ENCODE measurements at places on chromosomes 3 and 15.

DNA sequence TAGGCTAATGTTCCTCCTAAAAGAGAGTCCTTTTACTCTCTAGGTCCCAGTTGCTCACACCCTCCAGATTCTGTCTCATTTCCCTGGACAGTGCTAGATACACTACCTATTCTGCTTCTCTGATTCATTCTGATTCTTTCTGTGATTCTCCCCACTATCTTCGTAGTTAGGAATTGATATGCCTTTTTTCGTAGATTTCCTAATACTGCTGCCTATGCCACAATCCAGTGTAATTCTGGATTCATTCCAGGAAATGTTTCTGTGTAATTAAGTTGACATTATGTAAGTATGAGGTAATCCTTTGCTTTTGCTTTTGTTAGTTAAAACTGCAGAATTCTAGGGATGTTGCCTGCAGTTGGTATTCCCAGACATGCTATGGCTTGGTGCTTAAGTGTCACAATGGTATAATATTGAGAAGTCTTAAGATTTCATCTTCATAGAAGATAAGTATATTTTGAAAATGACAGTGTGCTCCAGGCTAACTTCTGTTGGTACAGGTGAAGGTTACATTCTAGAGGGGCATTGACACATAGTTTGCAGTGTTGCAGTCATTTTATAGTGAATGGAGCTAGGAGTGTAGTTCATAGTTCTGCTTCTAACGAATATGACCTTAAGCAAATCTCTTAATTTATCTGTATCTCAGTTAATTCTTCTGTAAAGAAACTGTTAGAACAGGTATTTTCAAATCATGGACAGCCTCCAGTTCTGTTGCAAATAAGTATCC is 54.3 kb downstream of the RIOX2 start:
- H3K4me1 ChIP-seq = no peaks in the 10 kb centered on the region
- no peaks in the 10 kb centered on the region for H3K27me3 ChIP-seq
- no peak overlapping the region for H3K27ac ChIP-seq
- H3K4me3 ChIP-seq = no peak overlapping the region
- DNase-seq = no peak
- H3K36me3 ChIP-seq = peaks cover 34% of the 10 kb centered on the region

DNA sequence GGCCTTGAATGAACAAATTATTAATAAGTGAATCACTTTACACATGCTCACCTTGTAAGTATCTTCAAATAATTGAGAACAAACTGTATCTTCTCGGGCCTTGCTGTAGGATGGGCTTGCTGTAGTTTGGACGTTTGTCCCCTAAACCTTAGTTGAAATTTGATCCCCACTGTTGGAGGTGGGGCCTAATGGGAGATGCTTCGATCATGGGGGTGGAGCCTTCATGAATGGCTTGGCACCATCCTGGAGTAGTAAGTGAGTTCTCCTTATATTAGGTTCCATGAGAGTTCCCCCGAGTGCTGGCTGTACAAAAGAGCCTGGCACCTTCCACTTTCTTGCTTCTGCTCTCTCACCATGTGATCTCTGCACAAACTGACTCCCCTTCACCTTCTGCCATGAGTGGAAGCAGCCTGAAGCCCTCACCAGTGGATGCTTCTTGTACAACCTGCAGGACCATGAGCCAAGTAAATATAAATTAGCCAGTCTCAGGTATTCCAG is 29.3 kb downstream of the PIGB start:
- H3K36me3 ChIP-seq = peaks cover 35% of the 10 kb centered on the region
- H3K4me3 ChIP-seq = no peak overlapping the region
- DNase-seq = no peak
- no peaks in the 10 kb centered on the region for H3K4me1 ChIP-seq
- no peak overlapping the region for H3K27ac ChIP-seq

DNA sequence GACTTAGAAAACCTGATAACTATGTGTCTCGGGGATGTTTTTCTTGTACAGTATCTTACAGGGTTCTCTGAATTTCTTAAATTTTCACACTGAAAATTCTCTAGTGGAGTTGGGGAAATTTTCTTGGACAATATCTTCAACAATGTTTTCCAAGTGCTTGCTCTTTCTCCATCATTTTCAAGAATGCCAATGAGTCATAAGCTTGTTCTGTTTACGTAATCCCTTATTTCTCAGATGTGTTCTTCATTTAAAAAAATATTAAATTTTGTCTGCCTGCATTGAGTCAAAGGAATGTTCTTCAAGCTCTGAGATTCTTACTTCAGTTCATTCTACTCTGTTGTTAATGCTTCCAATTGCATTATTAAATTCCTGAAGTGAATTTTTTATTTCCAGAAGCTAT is 21.9 kb upstream of the PLSCR2 start:
- peaks cover 17% of the 10 kb centered on the region for H3K27me3 ChIP-seq
- no peaks in the 10 kb centered on the region for H3K36me3 ChIP-seq
- H3K4me3 ChIP-seq = no peak overlapping the region
- no peak for DNase-seq

DNA sequence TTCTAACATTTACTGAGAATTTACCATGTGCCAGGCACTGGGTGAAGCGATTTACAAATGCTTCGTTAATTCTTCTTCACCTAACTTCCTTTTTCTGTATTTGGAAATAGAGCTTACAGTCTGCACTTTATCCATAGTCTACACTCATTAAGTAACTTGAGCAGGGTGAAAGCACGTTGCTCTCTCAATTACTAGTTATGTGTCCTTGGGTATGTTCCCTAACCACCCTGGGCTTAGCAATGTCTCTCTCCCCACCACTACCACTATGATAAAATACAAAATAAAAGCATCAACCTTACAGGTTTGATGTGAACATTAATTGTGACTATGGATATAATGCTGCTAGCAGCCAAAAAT is 172.9 kb upstream of the SLC2A2 start:
- H3K4me1 ChIP-seq = no peaks in the 10 kb centered on the region
- H3K27me3 ChIP-seq = no peaks in the 10 kb centered on the region
- no peak overlapping the region for H3K27ac ChIP-seq
- H3K4me3 ChIP-seq = no peak overlapping the region
- DNase-seq = no peak

- H3K27ac ChIP-seq = no peak overlapping the region
- no peaks in the 10 kb centered on the region for H3K36me3 ChIP-seq
- no peaks in the 10 kb centered on the region for H3K4me1 ChIP-seq
- H3K27me3 ChIP-seq = no peaks in the 10 kb centered on the region
- no peak overlapping the region for H3K4me3 ChIP-seq
These were observed 799.1 kb upstream of the NECTIN3 start for GRCh38 chr3:110272525-110272924.

- H3K27me3 ChIP-seq = no peaks in the 10 kb centered on the region
- H3K27ac ChIP-seq = peak overlapping the region; percentile 59
- DNase-seq = no peak
- H3K4me1 ChIP-seq = peaks cover 1% of the 10 kb centered on the region
- H3K36me3 ChIP-seq = peaks cover 19% of the 10 kb centered on the region
These were observed 52.2 kb downstream of the GPR160 start for GRCh38 chr3:170089862-170090600.

DNA sequence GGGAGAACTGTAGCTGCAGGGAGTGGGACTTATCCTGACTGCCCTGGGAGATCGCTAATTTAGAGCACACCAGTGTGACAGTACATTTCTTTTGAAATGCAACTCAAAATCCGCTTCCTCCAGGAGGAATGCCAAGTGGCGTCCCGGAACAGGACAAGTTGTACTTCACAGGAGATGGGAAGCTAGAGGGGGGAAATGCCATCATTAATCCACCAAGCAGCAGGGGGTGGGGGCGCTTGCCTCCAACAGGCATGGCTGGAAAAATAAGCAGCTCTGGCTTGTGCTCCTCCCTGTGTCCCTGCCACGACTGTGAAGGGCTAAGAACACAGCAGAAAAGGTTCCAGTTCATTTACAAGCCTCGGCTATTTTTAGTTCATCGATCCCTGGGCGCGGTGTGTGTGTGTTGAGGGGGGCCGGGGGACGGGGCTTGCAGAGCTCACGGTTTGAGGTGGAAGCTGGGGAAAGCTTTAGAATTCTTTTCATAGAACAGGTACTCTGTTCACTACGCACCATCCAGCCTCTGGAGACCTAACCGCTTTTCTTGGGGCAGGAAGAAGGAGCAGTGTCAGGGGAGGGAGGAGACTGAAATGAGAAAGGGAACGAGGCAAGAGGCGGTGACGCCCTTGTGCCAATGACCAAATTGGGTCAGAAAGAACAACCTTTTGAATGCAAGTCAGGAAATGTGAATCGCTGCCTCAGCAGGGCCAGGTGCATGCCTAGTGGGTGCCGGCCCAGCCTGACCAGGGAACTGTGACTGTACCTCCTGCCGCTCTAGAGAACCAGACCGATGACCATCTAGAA is 51.8 kb upstream of the DGKG start:
- H3K27me3 ChIP-seq = peaks cover 13% of the 10 kb centered on the region
- no peaks in the 10 kb centered on the region for H3K36me3 ChIP-seq
- H3K27ac ChIP-seq = peak overlapping the region; percentile 70

DNA sequence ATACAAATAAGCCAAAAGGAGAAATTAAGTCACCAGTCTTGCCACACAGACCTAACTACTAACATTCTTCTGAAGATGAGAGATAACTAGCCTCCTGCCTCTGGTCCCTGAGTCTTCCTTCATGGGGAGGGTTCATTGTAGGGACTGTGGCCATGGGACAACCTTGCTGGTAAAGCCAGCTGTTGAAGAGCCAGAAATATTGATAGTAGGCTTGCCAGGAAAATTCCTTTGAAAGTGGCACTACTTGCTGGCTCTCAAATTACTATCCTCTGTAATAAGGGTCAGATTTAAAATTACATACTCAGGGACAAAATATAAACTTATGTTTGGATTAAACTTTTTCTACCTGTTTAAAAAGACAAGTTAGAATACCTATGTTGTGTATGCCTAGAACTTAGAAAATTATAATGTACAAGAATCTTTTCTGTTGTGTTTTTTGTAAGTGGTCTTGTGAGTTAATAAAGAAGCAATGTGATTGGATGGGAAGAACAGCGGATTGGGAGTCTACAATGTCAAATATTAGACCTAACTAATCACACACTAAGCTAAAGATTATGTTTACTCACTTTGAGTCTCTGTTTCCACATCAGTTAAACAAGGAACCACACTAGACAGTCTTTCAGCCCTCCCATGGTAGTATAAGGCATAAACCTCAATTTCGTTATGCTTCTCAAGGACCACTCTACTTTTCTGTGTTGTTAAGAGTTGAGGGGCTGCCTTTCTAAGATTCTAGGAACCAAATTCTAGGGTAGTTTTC is 60.0 kb upstream of the TRIM71 start:
- no peaks in the 10 kb centered on the region for H3K27me3 ChIP-seq
- peaks cover 22% of the 10 kb centered on the region for H3K36me3 ChIP-seq

GRCh38 chr3:73557986-73558726 is 66.6 kb downstream of the PDZRN3 start:
- H3K27ac ChIP-seq = no peak overlapping the region
- no peaks in the 10 kb centered on the region for H3K4me1 ChIP-seq
- H3K36me3 ChIP-seq = no peaks in the 10 kb centered on the region
- no peaks in the 10 kb centered on the region for H3K27me3 ChIP-seq
- no peak overlapping the region for H3K4me3 ChIP-seq

GRCh38 chr3:52688266-52688665 is 2.4 kb downstream of the GNL3 start:
- no peak for DNase-seq
- H3K4me3 ChIP-seq = no peak overlapping the region
- peaks cover 47% of the 10 kb centered on the region for H3K4me1 ChIP-seq
- H3K27ac ChIP-seq = no peak overlapping the region
- H3K27me3 ChIP-seq = no peaks in the 10 kb centered on the region
- H3K36me3 ChIP-seq = peaks cover 44% of the 10 kb centered on the region

- H3K27ac ChIP-seq = no peak overlapping the region
- H3K4me3 ChIP-seq = no peak overlapping the region
- no peaks in the 10 kb centered on the region for H3K4me1 ChIP-seq
- no peak for DNase-seq
- H3K27me3 ChIP-seq = no peaks in the 10 kb centered on the region
These were observed 31.6 kb upstream of the GABRG3 start for GRCh38 chr15:26939398-26939797.

DNA sequence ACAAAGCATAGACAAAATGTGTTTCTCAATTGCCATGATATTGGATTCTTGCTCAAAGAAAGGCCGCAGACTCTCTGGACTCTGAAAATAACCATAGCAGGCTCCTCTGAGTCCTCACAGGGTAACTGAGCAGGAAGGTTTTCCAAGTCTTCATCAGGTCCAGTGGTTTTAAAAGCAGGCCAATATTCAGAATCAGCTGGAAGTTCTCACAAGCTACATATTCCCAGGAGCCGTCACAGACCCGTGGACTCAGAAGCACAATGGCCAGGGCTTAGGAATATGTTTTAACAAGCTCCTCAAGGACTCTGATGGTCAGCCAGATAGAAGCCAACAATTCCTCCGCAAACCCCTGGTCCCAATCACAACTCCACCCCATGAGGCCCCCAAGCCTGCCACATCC is 256.1 kb upstream of the ADAMTS9 start:
- no peaks in the 10 kb centered on the region for H3K27me3 ChIP-seq
- H3K27ac ChIP-seq = no peak overlapping the region
- H3K4me3 ChIP-seq = no peak overlapping the region
- no peaks in the 10 kb centered on the region for H3K36me3 ChIP-seq
- H3K4me1 ChIP-seq = no peaks in the 10 kb centered on the region

- no peaks in the 10 kb centered on the region for H3K36me3 ChIP-seq
- no peak overlapping the region for H3K4me3 ChIP-seq
- H3K4me1 ChIP-seq = no peaks in the 10 kb centered on the region
- no peaks in the 10 kb centered on the region for H3K27me3 ChIP-seq
These were observed 1159.2 kb downstream of the TUSC7 start for GRCh38 chr3:117868766-117869165.

DNA sequence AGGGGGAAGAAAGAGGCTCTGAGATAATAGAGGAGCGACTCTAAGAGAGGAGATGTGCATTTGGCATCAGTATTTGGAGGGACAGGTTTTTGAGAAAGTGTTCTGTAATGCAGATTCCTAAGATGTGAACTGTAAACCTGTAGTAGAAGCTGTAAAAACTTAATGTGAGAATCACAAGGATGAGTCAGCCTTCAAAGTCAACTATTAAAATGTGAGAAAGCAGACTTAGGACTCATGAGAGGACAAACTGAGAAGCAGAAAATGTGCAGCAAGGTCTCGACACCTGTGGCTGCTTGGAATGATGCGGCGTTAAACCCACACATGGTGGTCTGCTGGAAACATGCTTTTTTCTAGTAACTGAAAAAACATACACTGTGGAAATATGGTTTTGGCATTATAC is 36.0 kb downstream of the USP13 start:
- H3K4me3 ChIP-seq = no peak overlapping the region
- no peaks in the 10 kb centered on the region for H3K4me1 ChIP-seq
- H3K36me3 ChIP-seq = peaks cover 14% of the 10 kb centered on the region
- DNase-seq = no peak
